ENCODE measurements at places on chromosomes 7 and 10.

GRCh38 chr7:139731802-139732470, 45.9 kb downstream of the HIPK2 start:
- peak; percentile 88 for DNase-seq

DNA sequence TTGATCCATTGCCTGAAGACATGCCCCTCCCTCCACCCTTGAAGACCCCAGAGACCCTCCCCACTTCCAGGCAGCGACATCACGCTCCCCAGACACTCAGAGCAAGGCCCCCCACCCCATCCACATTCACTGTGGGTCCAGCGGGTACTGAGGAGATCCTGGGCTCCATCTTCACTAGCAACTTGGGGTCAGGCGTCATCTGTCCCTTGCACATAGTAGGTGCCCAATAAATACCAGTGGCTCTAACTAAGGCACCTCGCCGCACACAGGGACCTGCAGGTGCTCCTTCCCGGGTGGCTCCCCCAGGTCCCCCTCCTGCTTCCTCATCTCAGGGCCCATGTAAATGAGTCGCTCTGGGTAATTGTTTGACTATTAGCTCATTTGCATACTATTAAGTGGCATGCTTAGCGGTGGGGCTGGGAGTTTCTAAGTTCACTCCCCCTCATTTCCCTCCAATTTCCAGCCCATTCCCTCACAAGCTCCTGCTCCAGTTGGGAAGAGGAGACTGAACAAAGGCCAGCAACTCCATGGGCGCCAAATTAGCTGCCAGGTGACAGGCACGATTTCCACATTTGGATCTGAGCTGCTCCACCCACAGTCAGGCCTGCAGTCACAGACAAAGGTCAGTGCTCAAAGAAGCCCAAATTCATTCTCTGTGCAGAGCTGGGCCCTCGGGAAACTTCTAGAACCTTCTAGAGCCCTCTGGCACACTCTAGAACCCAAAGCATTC, 29.7 kb downstream of the EBF3 start:
- no peak for DNase-seq

DNA sequence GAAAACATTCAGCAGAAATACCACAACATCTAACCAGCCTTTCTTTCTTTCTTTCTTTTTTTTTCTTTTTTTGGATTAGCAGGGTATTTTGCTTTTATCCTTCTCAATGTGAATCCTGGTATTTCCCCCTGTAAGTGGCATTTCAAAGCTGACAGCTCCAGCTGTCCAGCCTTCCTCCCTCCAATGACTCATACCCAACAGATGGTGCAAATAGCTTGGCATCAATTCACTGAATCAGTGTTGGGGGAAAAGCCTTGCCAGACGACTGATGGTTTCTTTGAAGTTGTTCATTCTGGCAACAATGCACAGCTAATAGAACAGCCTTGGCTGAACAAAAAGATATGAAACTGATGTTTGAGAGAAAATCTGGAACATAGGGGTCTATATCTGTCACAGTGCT, 316.8 kb upstream of the STEAP1 start:
- DNase-seq: no peak

- no peak for DNase-seq
Observed at GRCh38 chr10:29687421-29688164, 52.8 kb upstream of the SVIL start.

DNA sequence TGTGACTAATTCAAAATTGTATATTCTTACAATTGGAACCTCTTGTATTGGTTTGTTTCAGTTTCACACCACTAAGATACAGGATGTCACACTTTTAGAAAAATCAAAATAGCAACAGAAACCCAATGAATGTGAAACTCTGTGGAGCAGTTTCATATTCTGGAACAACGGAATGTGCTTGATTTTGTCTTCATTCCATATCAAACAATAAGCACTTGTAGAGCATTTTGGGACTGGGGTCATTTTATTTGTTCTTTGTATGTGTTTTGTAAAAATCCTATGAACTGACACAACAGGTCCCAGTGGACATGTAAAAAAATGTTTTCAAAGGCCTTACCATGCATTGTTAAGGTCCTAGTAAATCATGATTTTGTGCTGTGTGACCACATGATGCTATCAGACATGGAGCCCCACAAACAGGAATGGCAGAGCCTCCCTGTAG, 123.1 kb downstream of the DKK1 start:
- DNase-seq: no peak

GRCh38 chr7:64653721-64654401, 12.1 kb upstream of the ZNF107 start:
- DNase-seq: no peak

- DNase-seq: no peak
Observed at GRCh38 chr7:76330673-76331072, 28.1 kb downstream of the YWHAG start.

GRCh38 chr10:17237915-17238444, 9.9 kb downstream of the VIM start:
- DNase-seq: peak; percentile 51

- DNase-seq: peak; percentile 23
Observed at GRCh38 chr10:50360077-50360850, 108.9 kb upstream of the ASAH2 start.

DNA sequence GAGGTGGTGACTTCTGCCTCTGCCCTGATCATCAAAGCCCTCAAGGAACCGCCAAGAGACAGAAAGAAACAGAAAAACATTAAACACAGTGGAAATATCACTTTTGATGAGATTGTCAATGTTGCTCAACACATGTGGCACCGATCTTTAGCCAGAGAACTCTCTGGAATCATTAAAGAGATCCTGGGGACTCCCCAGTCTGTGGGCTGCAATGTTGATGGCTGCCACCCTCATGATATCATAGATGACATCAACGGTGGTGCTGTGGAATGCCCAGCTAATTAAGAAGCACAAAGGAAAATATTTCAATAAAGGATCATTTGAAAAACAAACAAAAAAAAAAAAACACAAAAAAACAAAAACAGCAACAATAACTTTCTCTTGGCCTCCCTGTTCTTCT, 59.5 kb upstream of the TOMM7 start:
- no peak for DNase-seq
